CD8-positive, alpha-beta T cell (primary cell): ENCODE measurements at places on chromosomes 3 and 15.
A peak's percentile ranks its signal among the peaks of the same experiment; 100 is the strongest.

- no peak for DNase-seq
Measured at GRCh38 chr15:101187820-101188636, 63.8 kb downstream of the CHSY1 start.

DNA sequence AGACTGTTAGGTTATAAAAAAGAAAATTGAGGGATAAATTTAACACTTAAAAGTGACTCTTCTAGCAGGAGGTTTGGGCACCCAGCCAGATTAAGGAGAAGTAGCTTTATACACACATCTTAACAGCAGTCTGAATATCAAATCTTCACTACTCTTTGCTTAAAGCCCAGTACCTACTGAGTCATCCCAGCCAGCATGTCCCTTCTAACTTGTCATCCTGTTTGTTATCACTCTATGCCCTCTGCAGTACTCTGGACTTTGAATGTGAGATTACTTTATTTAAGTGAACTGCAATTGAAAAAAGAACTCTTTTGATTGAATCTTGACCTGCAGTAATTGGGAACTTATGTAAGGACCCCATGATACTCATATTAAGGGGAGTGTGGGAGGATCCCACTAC, 77.6 kb downstream of the FHIT start:
- DNase-seq: no peak

DNA sequence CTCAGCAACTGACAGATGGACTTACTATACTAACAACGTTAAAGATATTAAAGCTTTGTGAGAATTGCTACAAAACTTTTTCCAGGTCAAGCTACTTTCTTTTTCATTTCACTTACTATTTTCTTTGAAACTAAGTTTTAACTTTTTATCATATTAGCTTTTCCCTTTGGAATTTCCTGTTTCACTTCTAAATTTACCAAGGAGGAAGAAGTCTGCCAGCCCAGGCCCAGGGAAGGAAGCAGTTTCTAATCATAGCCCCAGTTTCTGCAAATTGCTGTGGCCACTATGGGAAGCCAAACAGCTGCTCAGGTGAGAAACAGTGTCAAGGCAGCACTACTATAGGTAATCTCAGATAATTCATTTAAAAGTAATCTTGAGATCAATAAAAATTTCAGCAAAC, 18.4 kb downstream of the CYFIP1 start:
- no peak for DNase-seq

DNA sequence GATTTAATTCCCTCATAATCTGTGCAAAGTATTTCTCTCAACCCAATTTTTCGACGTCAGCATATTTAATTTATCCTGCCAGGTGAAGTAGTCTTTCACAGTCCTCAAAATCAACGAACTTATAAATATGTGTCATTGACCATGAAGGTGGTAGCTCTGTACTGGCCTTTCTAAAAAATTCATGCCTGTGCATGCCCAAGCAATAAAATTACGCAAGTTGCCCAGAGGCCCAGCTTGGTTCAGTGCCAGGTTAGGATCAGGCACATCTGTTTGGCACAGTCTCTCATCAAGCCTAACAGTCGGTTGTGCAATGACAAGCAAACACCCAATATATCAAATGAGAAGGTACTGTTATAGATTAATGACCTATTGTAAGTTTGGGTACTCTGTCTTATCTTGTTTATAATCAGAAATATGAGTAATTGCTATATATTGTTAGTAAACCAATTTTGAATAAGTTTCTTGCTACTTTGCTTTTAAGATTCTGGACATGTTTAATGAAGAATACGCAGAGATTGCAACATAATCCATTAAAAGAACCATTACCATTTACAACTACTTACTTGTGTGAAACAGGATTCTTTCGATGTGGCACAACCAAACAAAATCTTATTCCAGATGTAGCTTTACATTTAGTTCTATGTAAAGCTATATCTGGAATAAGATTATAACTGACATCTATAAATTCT, 159.0 kb upstream of the IL12A start:
- no peak for DNase-seq

DNA sequence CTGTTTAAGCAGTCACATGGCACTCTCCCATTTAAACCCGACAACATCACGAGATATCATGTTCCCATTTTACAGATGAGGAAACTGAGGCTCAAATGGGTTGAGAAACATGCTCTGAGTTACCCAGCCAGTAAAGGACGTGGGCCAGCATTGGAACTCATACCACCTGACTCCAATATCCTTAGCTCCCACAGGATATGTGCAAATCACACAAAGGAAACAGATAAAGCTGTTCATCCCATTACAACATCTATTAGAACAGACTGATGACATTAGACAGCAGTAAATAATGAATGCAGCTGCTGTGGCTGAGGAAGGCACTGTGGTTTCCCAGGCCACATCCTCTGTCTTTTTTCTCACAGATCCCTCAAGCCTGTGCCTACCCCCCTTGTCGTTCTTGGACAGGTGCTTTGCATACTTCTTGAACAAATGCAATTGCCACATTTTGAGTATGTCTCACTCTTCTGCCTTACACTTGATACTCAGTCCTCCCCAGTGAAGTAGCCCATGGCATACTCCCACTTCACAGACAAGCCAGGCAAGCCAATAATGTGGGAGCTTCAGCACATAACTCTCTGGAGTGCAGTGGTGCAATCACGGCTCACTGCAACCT, 17.7 kb downstream of the FRMD4B start:
- DNase-seq: no peak

- DNase-seq: no peak
Measured at GRCh38 chr15:84946772-84947489, 34.7 kb upstream of the PDE8A start.

DNA sequence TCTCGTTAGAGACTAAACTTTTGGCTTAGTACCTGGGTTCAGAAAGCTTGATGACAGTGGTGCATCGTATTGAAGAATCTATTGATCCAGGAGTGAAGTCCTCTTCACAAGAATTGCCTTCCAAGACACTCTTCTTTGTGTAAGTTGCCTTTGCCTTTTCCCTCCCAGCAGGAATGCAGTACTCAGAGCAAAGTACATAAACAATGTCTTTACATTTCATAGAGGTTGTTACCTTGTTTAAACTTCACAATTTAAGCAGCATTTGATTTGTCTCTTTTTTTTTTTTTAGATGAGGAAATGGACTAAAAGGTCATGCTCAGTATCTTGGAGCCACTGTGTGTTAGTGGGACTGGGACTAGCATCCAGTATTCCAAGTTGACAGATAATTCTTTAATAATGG, 9.9 kb downstream of the RAB7A start:
- no peak for DNase-seq

DNA sequence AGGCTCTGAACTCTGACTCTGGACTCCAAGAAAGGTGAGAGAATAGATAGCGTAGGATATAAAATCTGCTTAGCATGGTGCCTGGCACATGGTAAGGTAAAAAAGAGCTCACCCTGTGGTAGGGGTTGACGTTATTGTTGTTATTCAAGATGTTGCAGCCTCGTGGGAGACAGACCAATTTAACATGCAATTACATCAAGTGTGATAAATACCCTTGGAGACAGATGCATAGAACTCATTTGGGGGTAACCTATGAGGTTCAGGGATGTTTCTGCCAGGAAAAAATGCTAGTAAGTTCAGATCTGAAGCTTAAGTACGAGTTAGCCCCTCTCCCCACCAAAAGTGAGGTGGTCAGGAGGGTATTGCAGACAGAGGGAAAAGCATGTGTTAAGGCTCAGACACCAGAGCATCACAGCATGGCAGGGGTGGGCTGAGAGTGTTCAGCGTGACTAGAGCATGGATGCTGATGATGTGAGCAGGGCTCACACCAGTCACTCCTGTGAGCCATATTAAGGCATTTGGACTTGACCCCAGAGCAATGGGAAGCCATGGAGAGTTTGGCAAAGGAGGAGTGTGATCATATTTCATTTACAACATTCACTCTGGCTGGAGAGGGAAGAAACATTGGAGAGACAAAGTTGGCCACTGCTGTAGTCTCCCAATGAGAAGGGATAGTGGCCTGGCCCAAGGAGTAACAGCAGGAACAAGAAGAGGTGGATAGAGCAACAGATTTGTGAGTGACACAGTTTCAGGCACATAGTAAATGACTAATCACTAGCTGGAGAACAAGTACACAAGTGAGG, 181.0 kb downstream of the UACA start:
- DNase-seq: no peak

DNA sequence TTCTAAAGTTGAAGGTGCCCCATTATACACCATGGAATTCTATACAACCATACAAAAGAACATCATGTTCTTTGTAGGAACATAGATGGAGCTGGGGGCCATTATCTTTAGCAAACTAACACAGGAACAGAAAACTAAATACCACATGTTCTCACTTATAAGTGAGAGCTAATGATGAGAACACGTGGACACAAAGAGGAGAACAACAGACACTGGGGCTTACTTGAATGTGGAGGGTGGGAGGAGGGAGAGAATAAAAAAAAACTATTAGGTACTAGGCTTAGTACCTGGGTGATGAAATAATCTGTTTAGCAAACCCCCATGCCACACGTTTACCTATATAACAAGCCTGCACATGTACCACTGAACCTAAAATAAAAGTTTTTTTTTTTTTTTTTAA, 342.7 kb downstream of the PLCL2 start:
- no peak for DNase-seq

- no peak for DNase-seq
Measured at GRCh38 chr3:194661946-194662345, 10.0 kb downstream of the LSG1 start.

- DNase-seq: no peak
Measured at GRCh38 chr15:77627067-77627466, 5.6 kb downstream of the LINGO1 start.

DNA sequence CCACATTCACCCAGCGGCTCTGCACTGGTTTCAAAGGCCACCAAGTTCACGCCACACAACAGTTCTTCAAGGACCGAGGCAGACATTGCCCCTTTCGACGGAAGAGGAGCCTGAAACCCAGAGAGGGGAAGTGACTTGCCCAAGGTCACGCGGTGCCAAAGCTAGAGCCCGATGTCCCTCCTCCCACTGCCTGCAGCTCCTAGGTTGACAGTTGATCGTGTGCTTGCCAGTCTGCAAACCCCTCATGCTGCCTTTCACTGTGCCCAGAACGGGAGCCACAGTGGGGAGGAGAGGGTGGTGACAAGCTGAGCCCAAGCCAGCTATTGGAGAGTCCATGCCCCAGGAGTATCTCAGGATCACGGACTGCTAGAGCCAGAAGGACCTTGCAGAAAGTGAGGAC, 230.9 kb downstream of the XXYLT1 start:
- DNase-seq: no peak

GRCh38 chr3:45994419-45995235, 997 bp downstream of the FYCO1 start:
- DNase-seq: peak; percentile 69

- DNase-seq: no peak
Measured at GRCh38 chr3:119659606-119660291, 640 bp downstream of the POPDC2 start.

- DNase-seq: no peak
Measured at GRCh38 chr3:7144697-7145308, 283.9 kb downstream of the GRM7 start.

- no peak for DNase-seq
Measured at GRCh38 chr15:68620721-68621527, 42.1 kb downstream of the CORO2B start.

GRCh38 chr3:129448186-129448895, 8.3 kb downstream of the IFT122 start:
- DNase-seq: no peak

DNA sequence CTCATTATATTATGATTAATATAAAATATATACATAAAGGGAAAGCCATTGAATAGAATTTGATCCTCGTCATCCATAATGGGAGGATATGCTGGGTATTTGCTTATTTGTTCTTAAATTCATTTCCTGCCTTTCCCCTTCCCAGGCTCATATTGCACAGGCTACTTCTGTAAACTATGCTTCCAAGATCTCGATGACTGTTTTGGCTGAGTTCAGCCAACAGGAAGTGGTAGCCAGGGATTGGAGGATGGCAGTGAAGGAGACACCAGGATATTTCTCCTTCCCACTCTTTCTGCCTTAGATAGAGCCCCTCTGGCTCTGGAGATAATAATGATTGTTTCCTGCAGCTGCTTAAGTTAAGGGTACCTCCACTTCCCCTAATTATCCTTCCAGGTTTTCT, 44.3 kb upstream of the DYNC1LI1 start:
- DNase-seq: no peak

DNA sequence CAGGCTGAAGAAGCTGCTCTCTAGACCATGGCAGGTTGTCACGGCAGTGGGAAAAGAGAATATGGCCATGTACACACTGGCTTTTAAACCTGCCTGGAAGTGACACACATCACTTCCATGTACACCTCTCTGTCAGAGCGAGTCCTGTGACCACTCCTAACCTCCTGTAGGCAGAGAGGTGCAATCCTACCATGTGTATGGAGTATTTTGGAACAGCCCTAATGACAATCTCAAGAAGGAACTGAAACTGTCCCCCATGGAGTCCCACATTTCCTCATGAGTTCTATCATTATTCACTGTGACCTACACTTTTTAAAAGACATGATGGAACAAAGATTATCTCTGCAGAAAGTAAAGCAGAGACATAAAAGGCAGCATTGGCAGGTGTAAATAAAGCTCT, 153.4 kb upstream of the PFN2 start:
- no peak for DNase-seq

- DNase-seq: no peak
Measured at GRCh38 chr15:78065284-78065872, 12.1 kb downstream of the TBC1D2B start.

GRCh38 chr15:34018021-34018645, 20.9 kb downstream of the AVEN start:
- DNase-seq: peak; percentile 10
